ENCODE measurements at places on chromosomes 16 and 17. TPM values are rescaled to one million over a fixed set of nuclear protein-coding genes. Genes with fewer than 3 reads are reported as not detected.
A peak's percentile ranks its signal among the peaks of the same experiment; 100 is the strongest.

- no peak overlapping the region for H3K27ac ChIP-seq
- DNase-seq: no peak
- H3K27me3 ChIP-seq: no peaks in the 10 kb centered on the region
- H3K4me1 ChIP-seq: peaks cover 15% of the 10 kb centered on the region
- no peaks in the 10 kb centered on the region for H3K36me3 ChIP-seq
Measured at GRCh38 chr17:50539762-50540559, 7.0 kb upstream of the SPATA20 start.

DNA sequence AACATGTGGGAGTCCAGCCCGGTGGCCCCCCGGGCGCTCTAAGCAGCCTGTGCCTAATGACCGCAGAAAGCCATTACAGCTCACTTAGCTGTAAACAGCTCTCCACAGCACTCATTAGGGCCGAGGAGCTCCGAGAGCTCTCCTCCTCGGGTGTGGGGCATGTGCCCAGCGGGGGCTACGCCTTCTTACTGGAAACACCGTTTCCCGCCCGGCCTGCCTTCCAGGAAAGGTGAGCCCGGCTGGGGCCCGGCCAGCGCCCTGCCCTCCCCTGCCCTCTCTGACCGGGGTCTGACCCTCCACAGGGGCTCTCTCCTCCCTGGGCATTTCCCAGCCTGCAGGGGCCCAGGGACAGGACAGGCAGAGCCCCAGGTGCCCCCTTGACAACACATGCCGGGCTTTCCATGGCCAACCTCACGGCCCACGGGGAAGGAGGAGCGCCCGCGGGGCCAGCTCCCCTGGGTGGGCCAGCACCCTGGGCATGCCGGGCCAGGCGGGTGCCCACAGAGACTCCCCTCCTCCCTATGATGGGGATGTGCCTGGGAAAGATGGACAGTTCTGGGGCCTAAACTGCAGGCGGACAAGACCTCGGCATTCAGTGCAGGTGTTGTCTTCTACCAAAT, 72.6 kb downstream of the SDK2 start:
- no peaks in the 10 kb centered on the region for H3K27me3 ChIP-seq
- no peaks in the 10 kb centered on the region for H3K36me3 ChIP-seq
- H3K27ac ChIP-seq: no peak overlapping the region
- H3K4me3 ChIP-seq: no peak overlapping the region

DNA sequence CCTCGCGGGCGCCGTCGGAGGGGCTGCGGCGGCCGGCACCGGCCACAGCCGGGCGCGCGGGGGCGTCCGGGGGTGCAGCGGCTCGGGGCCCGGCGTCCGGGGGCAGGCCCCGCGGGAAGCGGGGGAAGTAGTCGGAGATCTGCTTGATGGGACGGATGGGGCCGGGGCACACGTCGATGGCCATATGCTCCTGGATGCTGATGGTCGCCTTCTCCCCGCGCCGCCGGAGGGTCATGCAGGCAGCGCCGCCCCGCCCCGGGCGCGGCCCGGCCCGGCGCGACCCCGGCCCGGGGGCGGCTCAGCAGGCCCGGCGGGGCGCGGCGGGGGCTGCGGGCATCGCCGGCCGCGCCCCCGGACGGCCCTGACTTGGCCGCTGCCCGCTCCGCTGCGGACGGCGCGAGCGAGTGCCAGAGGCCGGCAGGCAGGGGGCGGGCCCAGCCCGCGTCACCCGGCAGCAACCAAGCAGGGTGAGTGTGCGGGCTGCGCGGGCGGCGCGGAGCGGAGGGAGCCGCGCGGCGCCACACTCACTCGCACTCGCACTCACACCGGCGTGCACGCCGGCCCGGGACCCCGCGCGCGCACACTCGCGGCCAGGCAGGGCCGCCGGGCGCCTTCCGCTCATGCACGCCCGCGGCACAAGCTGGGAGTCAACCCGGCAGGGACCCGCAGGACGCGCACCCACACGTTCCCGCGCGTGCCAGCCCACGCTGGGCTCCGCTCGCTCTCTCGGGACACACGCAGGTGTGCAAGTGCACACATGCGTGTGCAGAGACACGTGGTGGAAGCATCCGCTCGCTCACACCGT, at the start of gene DOC2B:
TSS of gene DOC2B (minus strand) at position 406 of the 805 bp plus-strand sequence. CDS start at position 235, 171 bp downstream.
- DNase-seq: no peak
- no peak within 1 kb of the TSS for H3K27ac ChIP-seq
- H3K27me3 ChIP-seq: no peaks in the 10 kb centered on the region
- H3K36me3 ChIP-seq: no peaks in the 10 kb centered on the region
- peak within 1 kb of the TSS; percentile 53 for H3K4me3 ChIP-seq

DNA sequence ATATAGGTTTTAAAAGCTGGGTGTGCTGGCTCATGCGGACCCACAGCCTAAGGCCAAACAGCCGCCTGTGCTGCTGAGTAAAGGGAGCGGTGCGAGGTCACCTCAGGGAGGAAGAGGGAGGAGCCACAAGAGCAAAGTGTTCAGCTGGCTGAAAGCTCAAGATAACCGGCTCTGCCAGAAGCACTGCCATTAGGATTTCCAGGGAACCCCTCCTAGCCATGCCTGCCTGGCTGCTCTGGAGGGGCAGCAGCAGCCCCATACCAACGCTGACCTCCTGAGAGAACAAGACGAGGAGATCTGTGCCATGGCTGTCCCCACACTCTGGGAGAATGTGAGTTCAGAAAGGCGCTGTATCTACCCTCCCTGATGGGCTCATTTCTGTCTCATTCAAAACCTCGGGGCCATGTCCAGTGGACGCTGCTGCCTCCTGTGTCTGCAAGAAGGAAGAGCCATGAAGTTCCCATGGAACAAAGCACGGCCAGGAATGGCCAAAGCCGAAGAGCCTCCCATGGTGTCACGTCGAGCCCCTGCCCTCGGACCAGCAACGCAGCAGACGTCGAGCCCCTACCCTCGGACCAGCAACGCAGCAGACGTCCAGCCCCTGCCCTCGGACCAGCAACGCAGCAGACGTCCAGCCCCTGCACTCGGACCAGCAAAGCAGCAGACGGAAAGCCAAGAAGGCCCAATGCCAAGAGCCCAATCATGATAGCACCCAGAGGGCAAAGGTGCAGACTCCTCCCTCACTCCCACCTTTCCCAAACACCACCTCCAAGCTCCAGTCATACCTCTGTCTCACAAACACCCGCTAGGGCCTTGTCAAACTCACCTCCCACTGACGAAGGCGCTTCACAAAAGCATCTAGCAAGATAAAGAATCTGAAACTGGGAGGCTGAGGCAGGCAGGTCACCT, 107.0 kb downstream of the ANKRD11 start:
- no peaks in the 10 kb centered on the region for H3K27me3 ChIP-seq
- peaks cover 74% of the 10 kb centered on the region for H3K4me1 ChIP-seq
- H3K36me3 ChIP-seq: no peaks in the 10 kb centered on the region
- DNase-seq: no peak
- no peak overlapping the region for H3K27ac ChIP-seq
- H3K4me3 ChIP-seq: no peak overlapping the region

GRCh38 chr17:75346906-75347305, 57.7 kb upstream of the SLC25A19 start:
- no peak overlapping the region for H3K4me3 ChIP-seq
- H3K27ac ChIP-seq: no peak overlapping the region
- peaks cover 28% of the 10 kb centered on the region for H3K4me1 ChIP-seq
- DNase-seq: no peak
- no peaks in the 10 kb centered on the region for H3K36me3 ChIP-seq

Gene CA7
- not detected for total RNA-seq
